ENCODE measurements at places on chromosomes 3 and 15.

- no peak for DNase-seq
Measured at GRCh38 chr15:62545467-62546227, 380.6 kb upstream of the C2CD4B start.

DNA sequence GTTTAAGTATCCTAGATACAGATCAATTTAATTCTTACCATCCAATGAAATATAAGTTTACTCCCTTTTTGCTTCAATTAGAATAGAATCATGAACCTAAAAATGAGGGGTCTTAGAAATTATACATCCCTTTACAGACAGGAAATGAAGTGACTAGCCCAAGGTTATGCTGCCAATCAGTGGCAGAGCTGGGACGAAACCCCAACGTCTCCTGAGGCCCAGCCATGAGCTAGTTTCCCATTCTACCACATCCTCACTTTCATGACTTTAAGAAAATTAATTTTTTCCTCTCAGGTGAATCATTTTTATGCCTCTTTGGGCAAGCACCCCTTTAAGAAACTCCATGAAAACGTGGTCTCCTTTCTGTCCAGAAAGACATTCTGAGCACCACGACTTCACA lies 11.2 kb downstream of the LRIG1 start:
- DNase-seq: no peak

DNA sequence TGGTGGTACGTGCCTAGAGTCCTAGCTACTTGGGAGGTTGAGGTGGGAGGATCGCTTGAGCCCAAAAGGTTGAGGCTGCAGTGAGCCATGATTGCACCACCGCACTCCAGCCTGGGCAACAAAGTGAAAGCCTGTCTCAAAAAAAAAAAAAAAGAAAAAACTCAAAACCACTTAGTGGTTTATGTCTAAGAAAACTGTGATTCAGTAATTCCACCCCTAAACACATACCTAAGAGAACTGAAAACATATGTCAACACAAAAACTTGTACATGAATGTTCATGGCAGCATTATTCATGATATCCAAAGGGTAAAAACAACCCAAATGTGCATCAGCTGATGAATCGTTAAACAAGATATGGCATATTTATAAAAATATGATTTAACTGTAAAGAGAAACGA lies 14.3 kb downstream of the SPG21 start:
- DNase-seq: no peak

- no peak for DNase-seq
Measured at GRCh38 chr3:188826574-188826973, 345.2 kb upstream of the TPRG1 start.

- DNase-seq: no peak
Measured at GRCh38 chr3:183551930-183552329, 3.6 kb downstream of the KLHL6 start.
